ENCODE measurements at places on chromosomes 2 and 18. TPM values are rescaled to one million over a fixed set of nuclear protein-coding genes. Genes with fewer than 3 reads are reported as not detected.

GRCh38 chr2:223865907-223866508 is 28.6 kb upstream of the AP1S3 start:
- no peaks in the 10 kb centered on the region for H3K27me3 ChIP-seq
- H3K4me1 ChIP-seq: peaks cover 22% of the 10 kb centered on the region
- H3K27ac ChIP-seq: no peak overlapping the region
- DNase-seq: no peak
- no peaks in the 10 kb centered on the region for H3K36me3 ChIP-seq
- peak overlapping the region; percentile 18 for H3K4me3 ChIP-seq

DNA sequence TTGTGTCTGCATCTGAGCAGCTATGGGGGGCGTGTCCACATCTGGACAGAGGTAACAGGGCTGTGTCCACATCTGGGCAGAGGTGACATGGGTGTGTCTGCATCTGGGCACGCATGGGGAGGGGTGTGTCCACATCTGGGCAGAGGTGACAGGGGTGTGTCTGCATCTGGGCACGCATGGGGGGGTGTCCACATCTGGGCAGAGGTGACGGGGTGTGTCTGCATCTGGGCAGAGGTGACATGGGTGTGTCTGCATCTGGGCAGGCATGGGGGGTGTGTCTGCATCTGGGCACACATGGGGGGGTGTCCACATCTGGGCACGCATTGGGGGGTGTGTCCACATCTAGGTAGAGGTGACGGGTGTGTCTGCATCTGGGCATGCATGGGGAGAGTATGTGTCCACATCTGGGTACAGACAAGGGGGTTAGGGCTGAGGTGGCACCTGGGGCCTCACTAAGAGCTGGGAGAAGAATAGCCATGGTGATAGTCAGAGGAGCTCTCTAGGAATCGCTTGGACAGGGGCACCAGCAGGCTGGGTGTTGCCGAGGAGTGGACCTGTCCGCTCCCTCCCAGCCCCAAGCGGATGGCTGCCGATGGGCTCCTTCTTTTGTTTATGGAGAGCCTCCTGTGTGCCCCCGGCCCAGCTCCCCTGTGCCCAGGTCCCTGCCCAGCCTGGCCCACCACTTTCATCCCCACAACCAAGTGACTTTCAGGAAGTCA is 177.8 kb downstream of the EIPR1 start:
- no peaks in the 10 kb centered on the region for H3K36me3 ChIP-seq
- no peaks in the 10 kb centered on the region for H3K4me1 ChIP-seq
- no peak overlapping the region for H3K4me3 ChIP-seq
- H3K27ac ChIP-seq: no peak overlapping the region

GRCh38 chr18:45785134-45785533 is 40.3 kb upstream of the SIGLEC15 start:
- H3K36me3 ChIP-seq: no peaks in the 10 kb centered on the region
- H3K4me3 ChIP-seq: no peak overlapping the region
- H3K27ac ChIP-seq: no peak overlapping the region

DNA sequence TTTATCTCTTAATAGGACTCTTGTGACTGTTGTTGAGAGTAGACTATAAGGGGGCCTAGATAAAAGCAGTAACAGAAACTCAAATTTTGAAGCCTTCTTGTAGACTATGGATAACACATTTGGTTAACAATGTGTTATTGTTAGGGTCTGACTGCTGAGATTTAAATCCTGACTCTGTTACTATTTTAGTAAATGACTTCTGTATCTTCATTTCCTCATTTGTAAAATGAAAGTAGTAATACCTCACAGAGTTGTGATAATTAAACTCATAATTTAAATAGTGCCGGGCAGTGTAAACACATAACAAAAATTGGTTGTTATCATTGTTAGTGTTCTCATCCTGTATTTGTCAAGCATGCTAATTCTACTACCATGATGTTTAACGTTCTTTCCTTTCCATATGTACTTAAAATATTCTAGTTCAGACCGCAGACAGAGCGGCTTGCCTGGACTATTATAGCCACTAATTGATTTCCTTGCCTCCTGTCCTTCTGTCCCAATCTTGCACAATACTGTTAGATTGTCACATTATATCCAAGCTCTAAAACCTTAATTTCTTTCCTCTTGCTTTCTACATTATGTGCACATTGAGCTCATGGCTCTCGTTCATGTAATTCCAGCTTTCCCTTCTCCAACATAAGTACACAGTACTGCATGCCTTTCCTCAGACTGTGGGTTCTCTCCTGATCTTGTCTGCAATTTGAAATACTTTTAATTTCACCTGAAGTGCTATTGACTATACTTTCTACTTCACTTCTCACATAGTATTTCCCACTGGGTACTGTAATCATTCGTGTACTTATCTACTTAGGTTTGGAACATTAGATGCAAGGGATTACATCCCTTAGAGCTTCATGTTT is 48.4 kb downstream of the RBBP8 start:
- H3K4me3 ChIP-seq: no peak overlapping the region
- no peaks in the 10 kb centered on the region for H3K27me3 ChIP-seq
- no peak for DNase-seq
- no peaks in the 10 kb centered on the region for H3K36me3 ChIP-seq
- no peaks in the 10 kb centered on the region for H3K4me1 ChIP-seq

DNA sequence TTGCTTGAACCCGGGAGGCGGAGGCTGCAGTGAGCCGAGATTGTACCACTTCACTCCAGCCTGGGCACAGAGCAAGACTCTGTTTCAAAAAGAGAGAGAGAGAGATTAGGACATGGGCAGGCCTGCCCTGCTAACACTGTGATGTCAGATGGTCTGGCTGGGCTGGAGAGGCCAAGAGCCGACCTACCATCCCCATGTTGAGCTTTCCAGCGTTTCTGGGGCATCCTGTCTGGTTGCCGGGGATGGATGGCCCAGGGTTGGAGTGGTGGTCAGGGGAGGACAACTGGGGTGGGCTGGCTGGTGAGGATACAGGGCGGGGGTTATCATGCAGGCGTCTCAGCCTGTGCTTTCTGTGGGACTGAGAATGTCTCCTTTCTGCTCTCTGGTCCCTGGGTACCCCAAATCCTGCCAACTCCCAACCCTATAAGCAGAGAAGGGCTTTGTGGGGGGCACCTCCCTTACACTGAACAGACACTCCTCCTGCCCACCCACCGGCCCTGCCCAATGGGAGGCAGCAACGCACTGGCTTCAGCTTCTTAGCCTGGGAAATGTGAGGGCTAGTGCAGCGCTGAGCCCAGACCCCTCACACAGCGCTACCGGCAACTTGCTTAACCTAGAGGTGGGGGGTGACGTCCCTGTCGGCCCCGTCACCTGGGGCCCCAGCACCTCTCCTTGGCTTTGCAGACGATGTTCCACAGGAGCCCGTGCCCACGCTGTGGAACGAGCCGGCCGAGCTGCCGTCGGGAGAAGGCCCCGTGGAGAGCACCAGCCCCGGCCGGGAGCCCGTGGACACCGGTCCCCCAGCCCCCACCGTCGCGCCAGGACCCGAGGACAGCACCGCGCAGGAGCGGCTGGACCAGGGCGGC is 5.4 kb downstream of the SNORC start:
- no peak for DNase-seq
- H3K4me1 ChIP-seq: no peaks in the 10 kb centered on the region
- H3K27ac ChIP-seq: no peak overlapping the region
- H3K27me3 ChIP-seq: no peaks in the 10 kb centered on the region
- H3K36me3 ChIP-seq: no peaks in the 10 kb centered on the region

- no peaks in the 10 kb centered on the region for H3K27me3 ChIP-seq
- no peak overlapping the region for H3K27ac ChIP-seq
- H3K36me3 ChIP-seq: no peaks in the 10 kb centered on the region
Observed at GRCh38 chr2:232512602-232513001, 7.6 kb upstream of the PRSS56 start.

DNA sequence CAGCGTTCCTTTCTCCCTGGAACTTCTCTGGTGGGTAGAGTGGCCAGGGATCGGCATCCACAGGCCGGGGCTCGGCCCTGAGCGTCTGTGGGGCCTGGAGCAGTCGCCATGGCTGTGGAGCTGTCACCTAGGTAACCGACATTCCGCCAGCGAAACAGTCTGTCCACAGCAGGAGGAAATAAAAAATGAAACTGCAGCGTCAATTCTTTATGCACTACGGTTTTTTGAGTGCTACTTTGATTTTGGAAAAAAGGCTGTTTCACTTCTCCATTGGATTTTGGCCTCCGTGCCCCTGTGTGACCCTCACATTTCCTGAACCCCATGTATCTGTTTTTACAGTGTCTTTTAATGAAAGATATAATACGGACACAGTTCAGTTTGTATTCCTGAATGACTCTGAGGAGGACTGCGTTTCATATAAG is 163.4 kb downstream of the LDLRAD4 start:
- H3K4me3 ChIP-seq: peak overlapping the region; percentile 57
- H3K27ac ChIP-seq: peak overlapping the region; percentile 93
- peak; percentile 66 for DNase-seq
- no peaks in the 10 kb centered on the region for H3K27me3 ChIP-seq
- H3K36me3 ChIP-seq: no peaks in the 10 kb centered on the region

DNA sequence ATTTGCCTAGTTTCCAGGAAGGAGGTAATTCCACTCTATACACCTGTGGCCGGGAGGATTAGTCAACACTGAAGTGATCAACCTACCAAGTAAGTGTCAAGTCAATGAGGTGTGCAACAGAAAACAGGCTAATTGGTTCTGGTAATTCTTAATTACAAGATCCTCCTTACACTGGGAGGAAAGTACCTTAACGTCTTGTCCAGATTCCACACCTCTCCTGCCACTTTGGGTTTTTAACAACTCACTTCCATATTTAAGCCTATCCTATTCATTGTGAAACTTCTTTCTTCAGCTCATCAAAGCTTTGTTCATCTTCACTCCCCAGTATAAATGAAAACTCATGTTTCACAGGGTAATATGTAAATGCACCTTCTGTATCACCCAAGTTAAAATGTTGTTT is 22.0 kb upstream of the MAP4K4 start:
- H3K27ac ChIP-seq: no peak overlapping the region
- H3K4me1 ChIP-seq: no peaks in the 10 kb centered on the region
- no peak for DNase-seq
- H3K27me3 ChIP-seq: no peaks in the 10 kb centered on the region
- H3K4me3 ChIP-seq: no peak overlapping the region

DNA sequence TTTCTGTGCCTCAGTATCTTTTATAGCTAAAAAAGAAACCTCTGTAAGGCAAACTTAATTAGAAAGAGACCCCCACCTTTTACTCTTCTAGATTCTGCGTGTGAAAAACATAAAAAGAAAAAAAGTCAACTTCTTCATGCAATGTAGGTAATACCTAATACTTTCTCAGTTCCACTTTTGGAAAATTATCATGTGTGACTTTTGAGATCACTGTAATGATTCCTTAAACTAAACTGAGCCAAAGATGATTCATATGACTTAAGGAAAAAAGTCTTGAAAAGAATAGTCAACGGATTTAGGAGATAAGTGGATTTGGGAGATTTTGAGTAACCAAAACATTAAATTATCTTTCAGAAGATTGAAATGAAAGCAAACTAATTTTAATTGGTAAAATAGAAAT is 48.9 kb downstream of the PLEKHA3 start:
- H3K27me3 ChIP-seq: no peaks in the 10 kb centered on the region
- DNase-seq: no peak
- H3K27ac ChIP-seq: no peak overlapping the region
- peaks cover 3% of the 10 kb centered on the region for H3K4me1 ChIP-seq

DNA sequence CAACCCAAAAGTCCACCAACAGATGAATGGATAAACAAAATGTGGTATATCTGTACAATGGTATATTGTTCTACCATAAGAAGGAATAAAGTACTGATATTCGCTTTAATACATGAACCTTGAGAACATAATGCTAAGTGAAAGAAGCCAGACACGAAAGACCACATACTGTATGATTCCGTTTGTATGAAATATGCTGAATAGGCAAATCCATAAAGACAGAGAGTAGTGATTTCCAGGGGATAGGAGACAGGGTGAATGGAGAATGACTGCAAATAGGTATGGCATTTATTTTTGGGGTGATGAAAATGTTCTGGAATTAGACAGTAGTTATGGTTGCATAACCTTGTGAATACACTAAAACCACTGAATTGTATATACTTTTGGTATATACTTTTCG is 28.6 kb upstream of the IHH start:
- H3K36me3 ChIP-seq: no peaks in the 10 kb centered on the region
- H3K4me1 ChIP-seq: no peaks in the 10 kb centered on the region
- H3K27me3 ChIP-seq: no peaks in the 10 kb centered on the region
- DNase-seq: no peak

GRCh38 chr2:41920812-41921211 is 127.0 kb upstream of the PKDCC start:
- DNase-seq: no peak
- H3K27ac ChIP-seq: no peak overlapping the region
- no peaks in the 10 kb centered on the region for H3K4me1 ChIP-seq
- H3K27me3 ChIP-seq: no peaks in the 10 kb centered on the region

DNA sequence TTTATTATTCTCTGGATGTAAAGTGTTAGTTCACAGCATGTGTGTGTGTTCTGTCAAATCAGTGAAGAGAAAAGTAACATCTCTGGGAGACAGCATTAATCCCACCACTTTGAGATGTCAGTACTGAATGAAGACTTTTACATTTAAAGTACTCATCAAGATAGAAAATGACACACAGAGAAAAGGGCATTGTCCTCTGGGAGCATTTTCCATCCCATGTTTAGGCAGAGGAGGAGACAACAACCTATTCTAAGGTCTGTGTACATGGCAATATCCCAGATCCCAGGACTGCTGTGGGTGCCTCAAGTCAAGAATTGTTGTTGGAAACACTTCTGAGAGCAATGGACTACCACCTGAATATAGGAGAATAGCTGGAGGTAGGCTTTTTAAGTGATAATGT is 201.5 kb downstream of the PPP1R1C start:
- H3K27me3 ChIP-seq: no peaks in the 10 kb centered on the region
- no peaks in the 10 kb centered on the region for H3K4me1 ChIP-seq
- no peak for DNase-seq
- H3K4me3 ChIP-seq: no peak overlapping the region
- H3K27ac ChIP-seq: no peak overlapping the region

Gene SOS1
- 295 TPM for total RNA-seq

Gene NDUFS1
- total RNA-seq: 61.9 TPM

Gene KCNJ3
- total RNA-seq: not detected

Gene SCN9A
- 0.13 TPM for total RNA-seq

Gene CMPK2
- 7.1 TPM for total RNA-seq

Gene LTBP1
- total RNA-seq: 0.28 TPM

Gene REG1B
- total RNA-seq: not detected

Gene INPP5D
- total RNA-seq: 126 TPM

Gene CRYBA2
- not detected for total RNA-seq

Data from naive thymus-derived CD4-positive, alpha-beta T cell (primary cell).